HEK293T (cell line): ENCODE measurements at places on chromosomes 3 and 15.
A peak's percentile ranks its signal among the peaks of the same experiment; 100 is the strongest.

DNA sequence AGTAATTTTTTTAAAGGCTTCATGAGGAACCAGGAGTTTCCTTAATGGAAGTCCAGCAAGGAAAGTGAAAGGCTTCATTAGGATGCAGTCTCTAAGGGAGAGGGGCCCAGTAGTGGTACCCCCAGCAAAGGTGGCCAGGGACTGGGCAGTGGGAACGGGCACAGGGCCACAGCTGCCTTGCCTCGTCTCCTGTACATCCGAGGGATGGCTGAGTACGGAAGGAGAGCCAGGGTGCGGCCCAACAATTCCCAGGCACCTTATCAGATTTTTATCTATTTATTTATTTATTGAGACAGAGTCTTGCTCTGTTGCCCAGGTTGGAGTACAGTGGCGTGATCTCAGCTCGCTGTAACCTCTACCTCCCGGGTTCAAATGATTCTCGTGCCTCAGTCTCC lies 14.5 kb downstream of the SEMA3G start:
- no peak for DNase-seq

- DNase-seq = no peak
Observed at GRCh38 chr3:159239059-159239458, 437.2 kb downstream of the MFSD1 start.

DNA sequence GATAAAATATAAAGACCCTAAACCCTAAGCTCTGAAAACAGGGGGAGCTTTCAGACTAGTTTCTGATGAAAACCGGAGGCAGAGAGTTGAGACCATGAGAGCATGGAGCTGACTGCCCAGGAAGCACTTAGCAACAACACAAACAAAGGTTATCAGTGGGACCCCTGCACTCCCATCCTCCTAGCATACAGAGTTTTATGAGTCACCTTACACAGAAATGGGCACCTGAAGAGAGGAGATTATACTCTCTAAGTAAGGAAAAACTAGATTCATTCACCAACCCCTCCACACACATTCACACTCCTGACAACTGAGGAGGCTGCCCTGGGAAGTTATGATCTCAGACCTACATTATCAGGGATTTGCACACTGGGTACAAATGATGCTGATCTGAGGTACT lies 261.7 kb downstream of the ULK4 start:
- no peak for DNase-seq

DNA sequence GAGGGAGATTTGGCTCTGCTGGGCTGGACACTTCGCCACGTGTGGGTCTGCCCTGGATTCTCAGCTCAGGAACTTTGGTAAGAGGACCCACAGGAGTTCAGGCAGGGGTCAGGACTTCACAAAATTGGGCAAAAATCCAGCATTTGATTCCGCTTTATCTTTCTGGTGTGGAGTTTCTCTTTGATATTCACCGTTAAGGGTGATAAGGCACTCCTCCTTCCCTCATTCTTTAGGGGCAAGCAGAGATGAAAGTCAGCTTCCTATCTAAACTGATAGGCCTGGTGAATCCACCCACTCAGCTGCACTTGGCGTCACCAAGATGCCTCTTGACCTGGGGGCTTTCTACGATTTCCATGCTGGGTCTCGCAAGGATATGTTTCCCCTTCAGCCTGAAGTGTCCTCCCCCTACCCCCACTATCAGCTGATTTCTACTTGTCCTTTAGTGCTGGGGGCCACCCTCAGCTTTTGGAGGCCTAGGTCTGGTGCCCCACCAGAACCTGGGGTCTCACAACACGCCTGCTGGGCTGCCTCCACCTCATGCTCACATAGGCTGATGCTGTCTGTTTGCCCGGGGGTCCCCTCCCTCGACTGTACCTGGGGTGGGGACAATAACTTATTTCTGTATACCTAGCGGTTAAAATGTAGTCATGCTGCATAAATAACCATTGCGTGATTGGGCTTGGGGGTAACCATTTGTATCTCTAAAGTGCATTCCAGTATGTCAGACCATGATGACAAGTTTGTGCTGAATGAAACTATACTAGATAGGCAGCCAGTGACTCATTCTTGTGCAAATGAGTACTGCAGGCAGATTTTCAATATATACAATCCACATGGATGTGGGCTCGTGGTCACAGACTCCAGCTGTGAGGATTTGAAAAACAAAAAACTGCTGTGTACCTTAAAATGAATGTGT lies 248.3 kb downstream of the ADAMTS17 start:
- DNase-seq = no peak

- no peak for DNase-seq
Observed at GRCh38 chr3:134035836-134036235, 6.1 kb upstream of the SLCO2A1 start.

DNA sequence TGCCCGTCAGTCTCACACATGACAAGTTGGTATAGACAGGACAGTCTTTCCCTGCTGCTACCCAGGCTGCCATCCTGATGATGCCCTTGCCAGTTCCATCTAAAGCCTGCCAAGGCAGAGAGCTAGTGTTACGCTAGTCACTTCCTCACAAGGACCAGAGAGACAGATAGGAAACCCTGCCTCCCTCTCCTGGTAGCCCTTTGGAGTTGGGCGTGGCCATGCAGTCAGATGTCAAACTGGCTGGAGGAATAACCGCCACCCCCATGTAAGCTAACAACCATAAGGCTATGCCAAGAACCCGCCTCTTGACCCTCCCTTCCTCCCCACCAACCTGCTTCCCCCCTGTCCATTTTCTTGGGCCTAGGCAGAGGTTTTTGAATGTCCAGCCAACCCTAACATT lies 2.8 kb downstream of the TMEM115 start:
- DNase-seq = no peak

- DNase-seq = no peak
Observed at GRCh38 chr3:173676094-173676493, 278.6 kb downstream of the NLGN1 start.

DNA sequence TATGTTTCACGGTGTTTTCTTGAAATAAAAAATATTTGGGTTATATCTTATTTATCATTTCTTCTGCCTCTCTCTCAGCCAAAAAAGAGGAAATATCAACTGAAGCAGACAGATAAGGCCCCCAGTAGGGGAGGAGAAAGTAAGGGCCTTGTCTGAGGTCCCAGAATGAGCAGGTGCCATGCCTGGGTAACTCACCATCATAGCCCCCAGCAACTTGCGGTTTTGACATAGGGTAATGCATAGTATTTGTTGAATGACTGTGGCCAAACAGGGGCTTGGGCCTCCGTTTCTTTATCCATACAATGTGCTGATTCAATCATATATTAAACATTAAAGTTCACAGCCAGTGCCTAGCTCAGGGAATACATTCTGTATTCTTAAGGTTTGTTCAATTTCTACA lies 119.6 kb downstream of the ABI3BP start:
- no peak for DNase-seq

DNA sequence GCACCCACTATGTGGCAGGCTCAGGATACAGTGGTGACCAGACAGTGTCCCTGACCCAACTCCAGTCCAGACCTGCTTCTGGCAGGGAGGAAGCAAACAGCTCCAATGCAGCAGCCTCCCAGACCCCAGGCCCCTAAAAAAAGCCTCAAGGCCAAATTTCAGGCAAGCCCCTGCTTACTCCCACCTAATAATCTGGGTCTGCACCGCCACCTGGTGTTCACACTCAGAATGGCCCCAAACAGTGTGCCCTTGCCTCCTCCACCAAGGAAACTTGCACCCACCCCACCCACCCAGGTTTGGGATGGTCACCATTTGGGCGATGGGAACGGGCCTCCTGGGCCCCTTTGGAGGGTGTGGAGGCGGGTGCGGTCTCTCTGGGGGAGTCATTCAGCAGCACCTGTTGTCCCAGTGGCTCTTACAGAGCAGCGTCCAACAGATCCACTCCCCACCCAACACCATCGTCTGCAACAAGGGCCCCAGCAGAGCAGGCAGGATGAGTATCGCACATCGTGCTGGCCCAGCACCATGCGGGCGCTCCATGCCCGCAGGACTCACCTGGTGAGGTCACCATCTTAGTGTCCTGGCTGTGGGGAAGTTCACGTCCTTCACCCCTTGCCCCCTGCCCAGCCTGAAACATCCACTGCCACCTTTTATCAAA lies 17.3 kb downstream of the C3orf18 start:
- peak; percentile 79 for DNase-seq

DNA sequence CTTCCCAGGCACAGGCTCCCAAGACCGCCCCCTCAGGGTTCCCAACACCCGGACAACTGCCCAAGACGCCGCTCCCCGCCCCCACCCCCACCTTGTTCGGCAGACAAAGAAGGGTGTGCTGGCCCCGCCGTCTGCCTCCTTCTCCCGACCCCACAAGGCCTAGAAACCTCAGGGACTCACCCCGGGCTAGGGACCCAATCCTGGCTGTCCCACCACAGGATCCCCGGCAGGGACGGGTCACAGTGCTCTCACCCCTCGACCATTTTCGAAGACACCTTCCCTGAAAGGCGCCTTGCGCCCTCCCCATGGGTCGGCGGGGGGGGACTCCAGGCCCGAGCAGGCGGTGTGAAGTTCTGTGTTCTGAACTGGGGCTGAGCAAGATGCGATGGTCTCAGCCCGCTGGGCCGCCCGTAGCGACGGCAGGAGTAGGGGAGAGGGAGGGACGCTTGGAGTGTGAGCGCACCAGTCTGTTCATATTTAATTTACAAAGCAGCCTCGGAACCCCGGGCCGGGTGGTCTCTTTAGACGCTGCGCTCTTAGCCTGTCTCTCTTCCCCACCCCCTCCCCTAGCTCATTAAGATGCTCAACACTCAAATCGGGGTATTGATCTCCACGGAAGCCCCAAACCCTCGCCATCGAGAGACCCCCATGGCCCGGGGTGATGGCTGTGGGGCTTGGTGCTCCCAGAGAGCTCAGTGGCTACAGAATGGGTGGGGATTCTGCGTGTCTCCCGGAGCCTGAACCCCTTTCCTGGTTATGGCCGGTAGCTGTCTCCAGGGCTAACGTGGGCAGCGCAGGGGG lies 1.4 kb upstream of the ISLR2 start:
- no peak for DNase-seq
